Renal pelvis (tissue), 12 donors: ENCODE measurements at places on chromosomes 7 and 10. TPM values are rescaled to one million over a fixed set of nuclear protein-coding genes. Genes with fewer than 3 reads are reported as not detected.

DNA sequence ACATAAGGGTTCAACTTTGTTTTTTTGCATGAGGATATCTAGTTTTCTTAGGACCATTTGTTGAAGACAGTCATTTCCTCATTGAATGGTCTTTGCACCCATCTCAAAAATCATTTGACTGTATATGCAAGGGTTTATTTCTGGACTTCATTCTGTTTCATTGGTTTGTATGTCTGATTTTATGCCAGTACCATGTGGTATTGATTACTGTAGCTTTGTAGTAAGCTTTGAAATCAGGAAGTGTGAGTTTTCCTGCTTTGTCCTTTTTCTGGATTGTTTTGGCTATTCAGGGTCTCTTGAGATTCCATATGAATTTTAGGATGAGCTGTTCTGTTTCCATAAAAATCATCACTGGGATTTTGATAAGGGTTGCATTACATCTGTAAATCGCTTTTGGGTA, 63.9 kb downstream of the SND1 start:
- no peak for DNase-seq

- DNase-seq: no peak
Measured at GRCh38 chr7:87561102-87561501, 39.6 kb downstream of the ABCB1 start.

- no peak for DNase-seq
Measured at GRCh38 chr7:119664601-119665000, 608.4 kb upstream of the KCND2 start.

DNA sequence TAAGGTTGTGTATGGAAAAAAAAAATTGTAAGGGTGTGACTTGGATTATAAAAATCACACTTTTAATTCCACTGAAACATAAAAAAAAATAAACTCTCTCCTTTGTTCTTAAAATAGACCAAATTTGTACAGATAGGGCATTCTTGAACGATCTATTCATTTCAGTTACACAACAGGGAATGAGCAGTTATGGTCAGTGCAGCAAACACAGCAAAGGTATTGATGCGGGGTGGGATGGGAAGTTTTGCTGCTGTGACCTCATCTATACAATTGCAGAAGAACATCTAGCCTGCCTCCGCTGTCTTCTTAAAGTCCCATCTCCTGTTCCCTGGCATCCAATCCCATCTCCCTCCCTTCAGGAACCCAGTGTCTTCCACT, 580.2 kb downstream of the SUGCT start:
- no peak for DNase-seq

DNA sequence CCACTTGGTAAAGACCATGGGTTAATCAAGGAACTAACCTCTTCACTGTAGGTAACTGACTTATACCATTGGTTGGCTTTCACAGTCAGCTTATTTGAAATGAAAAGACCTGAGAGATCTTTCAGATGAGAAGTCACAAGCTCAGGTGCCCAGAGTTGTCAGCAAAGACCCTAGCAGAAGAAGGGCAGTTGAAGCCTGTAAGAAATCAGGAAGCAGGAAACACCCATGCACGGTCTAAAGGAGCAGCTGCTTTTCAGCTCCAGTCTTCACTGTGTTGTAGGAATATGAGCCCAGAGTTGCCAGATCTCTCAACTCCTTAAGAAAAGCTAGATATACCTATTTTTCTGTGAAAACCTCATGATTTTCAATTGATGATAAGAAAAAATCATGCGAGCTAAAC, 130.0 kb downstream of the ARID5B start:
- no peak for DNase-seq

DNA sequence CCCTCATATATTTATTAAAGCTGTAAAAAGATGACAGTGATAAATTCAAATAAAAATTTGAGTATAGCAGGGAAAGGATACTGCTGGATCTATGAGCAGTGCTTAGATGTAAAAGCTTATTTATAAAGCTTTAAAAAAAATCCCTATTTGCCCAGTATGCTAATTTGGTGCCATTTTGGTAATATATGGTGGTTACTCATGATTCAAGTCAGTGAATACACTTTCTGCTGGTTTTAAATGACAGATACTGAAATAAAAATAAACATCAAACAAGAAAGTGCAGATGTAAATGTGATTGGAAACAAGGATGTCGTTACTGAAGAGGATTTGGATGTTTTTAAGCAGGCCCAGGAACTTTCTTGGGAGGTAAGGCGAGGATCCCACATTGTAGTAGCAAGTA, 134.4 kb upstream of the SAMD8 start:
- DNase-seq: no peak

- no peak for DNase-seq
Measured at GRCh38 chr10:76012716-76013327, 581.4 kb downstream of the LRMDA start.

GRCh38 chr10:71575934-71576801, 143.4 kb downstream of the C10orf105 start:
- DNase-seq: no peak

PTPN12 gene
- polyA plus RNA-seq: 85.4 TPM

DNA sequence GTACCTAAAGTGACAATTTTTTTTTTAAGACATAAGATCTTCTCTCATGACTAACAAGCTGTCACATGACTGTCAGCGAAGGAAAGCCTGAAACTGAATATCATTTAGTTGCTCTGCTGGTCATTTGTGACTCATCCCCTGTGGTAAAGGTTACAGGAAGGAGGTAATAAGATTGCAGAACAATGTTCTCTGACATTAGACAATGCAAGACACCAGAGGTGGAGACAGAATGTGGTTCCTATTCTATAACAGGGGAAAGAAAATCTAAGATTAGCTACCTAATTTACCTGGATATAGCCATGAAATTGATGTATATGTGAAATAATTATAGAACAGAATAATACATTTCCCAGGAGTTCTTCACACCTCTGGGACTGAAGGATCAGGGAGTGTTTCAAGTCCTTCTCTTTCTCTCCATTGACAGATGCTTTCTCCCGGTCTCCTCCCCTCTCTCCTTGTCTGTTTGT, 47.7 kb downstream of the LRGUK start:
- peak; percentile 9 for DNase-seq

GRCh38 chr10:130039141-130039540, 71.5 kb downstream of the C10orf143 start:
- DNase-seq: no peak

DNA sequence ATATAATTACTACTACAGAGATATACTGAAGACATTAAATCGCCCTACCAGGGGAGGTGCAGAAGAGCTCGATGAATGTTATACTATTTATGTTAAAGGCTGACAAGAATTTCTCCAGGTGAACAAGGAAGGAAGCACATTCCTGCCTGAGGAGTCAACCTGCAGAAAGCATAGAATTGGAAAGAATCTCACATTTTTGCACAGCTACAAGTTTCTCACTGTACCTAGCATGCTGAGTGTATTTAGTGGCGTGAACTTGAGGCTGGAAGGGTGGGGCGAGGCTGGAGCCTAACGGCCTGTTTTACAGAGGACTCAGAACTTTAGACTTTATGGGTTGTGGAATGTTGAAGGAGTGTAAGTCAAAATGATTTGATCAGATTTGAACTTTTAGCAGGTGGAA, 373.6 kb upstream of the LRGUK start:
- no peak for DNase-seq

DNA sequence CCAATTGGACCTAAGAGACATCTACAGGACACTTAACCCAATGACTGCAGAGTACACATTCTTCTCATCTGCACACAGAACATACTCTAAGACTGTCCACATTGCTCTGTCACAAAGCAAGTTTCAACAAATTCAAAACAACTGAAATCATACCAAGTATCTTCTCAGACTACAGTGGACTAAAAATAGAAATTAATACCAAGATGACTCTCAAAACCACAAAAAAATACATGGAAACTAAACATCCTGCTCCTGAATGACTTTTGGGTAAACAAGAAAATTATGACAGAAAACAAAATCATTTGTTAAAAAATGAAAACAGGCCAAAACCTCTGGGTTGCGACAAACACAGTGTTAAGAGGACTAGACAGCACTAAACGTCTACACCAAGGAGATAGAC, 24.5 kb downstream of the SNX13 start:
- DNase-seq: no peak

DNA sequence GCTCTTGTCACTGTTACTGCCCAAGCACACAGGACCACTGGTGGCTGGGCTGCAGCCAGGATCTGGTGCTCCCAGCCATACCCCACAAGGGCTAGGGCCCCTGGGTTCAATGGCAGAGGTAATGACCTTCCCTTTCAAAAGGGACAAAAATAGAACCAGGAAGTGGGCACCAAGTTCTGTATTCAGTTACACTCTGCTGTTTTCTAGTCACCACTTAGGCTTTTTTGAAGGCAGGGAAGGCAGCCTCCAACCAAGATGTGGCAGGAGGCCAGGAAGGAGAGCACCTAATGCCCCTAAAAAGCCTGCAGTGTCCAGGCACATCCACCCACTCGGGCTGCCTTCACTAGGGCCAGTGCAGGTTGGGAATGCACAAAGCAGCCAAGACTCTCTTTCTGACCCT, 47.8 kb downstream of the NOD1 start:
- no peak for DNase-seq

GRCh38 chr7:124914298-124914697, 15.3 kb downstream of the POT1 start:
- no peak for DNase-seq

DNA sequence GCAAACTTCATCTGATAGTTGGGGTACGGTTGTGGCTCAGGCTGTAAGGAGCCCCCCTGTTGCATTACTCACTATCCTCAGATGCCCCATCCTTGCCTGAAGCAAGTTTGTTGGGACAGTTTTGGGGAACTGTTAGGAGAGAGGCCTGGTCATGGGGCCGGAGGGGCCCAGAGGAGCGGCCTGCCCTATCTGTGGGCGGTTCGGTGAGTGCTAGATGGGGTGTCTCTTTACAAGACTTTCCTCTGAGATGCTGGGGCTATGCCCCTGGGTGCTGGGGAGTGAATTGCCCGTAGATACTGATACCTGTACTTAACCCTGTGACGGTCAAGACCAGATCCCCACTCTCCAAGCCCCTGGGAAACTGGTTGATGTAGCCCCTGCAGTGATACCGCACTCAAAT, 12.4 kb downstream of the CUX1 start:
- DNase-seq: no peak

- DNase-seq: no peak
Measured at GRCh38 chr7:152674860-152675758, 832 bp downstream of the XRCC2 start.

- peak; percentile 74 for DNase-seq
Measured at GRCh38 chr7:75734586-75735458, 3.9 kb downstream of the HIP1 start.

DNA sequence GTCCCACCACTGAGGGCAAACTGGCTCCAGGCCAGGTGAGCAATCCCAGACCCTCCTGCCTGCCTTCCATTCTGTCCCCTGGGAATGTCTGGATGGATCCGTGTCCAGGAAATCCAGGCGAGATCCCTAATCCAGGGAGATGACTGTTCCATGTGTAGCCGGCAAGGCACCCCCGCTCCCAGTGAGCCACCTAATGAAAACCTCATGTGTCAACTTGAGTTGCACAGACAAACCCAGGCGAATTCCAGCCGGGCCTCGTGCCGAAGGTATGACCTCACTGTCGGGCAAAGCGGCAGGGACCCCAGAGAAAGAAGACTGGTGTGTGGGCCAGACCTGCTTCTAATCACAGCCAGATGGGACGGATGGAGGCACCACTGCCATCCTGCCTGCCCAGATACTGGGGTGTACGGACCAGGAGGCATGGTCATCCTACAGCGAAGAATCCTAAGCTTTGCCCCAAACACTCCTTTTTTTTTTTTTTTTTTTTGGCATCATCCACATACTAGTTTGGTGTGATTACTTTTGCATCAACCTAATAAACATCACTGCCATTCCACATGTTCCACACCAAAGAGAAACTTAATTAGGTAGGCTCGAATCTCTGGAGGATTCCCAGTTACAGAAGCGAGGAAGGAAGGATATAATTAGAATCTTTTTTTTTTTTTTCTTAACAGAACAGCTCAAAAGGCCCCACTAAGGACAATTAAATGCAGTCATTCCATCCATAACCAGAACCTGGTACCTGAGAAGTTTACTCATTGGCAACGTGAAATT, 313.1 kb downstream of the CALN1 start:
- no peak for DNase-seq

GRCh38 chr10:63703740-63704345, 182.6 kb downstream of the REEP3 start:
- no peak for DNase-seq

PODXL gene
- 738 TPM for polyA plus RNA-seq

DNA sequence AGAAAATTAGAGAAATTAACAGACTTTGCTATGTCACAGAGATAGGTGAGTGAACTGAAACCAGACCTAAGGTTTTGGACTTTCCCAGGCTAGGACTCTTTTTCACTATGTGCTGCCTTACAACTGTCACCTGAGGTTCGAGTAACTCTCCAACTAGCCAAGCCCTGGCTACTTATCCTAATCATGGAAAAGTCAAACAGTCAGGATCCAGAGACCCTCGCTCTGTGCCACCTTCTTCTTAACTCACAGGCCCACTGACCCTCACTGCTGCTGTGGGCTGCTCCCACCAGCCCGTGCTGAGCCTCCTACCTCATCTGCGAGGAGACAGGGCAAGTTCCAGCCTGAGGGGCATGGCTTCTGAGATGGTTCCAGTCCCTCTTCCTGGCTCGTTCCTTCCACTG, 211.4 kb upstream of the KLF14 start:
- DNase-seq: no peak

KAZALD1 gene
- polyA plus RNA-seq: 10.5 TPM

DNA sequence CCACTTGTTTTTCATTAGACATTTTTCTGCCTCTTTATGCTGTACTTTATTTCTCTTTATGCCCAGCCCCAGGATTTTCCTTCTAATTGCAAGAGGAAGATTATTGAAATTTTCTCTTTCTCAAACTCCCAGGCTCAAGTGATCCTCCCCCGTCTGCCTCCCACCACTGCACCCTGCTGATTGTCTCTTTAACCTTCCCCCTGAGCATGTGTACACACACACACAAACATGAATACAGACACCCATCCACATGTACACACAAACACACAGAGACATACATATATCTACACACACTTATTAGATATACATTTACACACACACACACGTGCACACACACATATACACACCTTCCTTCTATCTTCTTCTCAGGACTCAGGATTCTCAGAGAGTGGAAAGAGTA, 37.3 kb upstream of the MAP3K8 start:
- no peak for DNase-seq

ABCC2 gene
- polyA plus RNA-seq: 14.3 TPM

NPSR1 gene
- not detected for polyA plus RNA-seq

- no peak for DNase-seq
Measured at GRCh38 chr10:66586897-66587679, 338.7 kb upstream of the LRRTM3 start.

LRWD1 gene
- 20.2 TPM for polyA plus RNA-seq

- DNase-seq: no peak
Measured at GRCh38 chr10:61164458-61165160, 220.6 kb upstream of the RHOBTB1 start.
